ENCODE measurements at places on chromosomes 16 and 17.

DNA sequence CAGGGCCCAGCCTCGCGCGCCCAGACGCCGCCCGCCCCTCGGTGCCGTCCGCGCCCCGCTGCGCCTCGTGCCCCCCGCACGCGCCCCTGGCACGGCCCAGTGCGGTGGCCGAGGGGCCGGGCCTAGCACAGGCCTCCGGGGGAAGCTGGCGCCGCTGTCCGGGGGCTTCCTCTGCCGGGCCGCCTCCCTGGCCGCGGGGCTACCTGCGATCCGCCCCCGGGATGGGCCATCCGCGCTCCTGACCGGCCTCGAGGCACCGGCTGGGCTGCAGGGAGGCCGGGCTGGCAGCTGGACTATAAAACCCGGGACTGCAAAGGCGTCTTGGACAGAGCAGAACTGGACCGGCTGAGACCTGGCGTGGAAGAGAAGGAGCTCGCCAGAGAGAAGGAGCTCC is 783 bp downstream of the BHLHA9 start:
- no peak for DNase-seq

DNA sequence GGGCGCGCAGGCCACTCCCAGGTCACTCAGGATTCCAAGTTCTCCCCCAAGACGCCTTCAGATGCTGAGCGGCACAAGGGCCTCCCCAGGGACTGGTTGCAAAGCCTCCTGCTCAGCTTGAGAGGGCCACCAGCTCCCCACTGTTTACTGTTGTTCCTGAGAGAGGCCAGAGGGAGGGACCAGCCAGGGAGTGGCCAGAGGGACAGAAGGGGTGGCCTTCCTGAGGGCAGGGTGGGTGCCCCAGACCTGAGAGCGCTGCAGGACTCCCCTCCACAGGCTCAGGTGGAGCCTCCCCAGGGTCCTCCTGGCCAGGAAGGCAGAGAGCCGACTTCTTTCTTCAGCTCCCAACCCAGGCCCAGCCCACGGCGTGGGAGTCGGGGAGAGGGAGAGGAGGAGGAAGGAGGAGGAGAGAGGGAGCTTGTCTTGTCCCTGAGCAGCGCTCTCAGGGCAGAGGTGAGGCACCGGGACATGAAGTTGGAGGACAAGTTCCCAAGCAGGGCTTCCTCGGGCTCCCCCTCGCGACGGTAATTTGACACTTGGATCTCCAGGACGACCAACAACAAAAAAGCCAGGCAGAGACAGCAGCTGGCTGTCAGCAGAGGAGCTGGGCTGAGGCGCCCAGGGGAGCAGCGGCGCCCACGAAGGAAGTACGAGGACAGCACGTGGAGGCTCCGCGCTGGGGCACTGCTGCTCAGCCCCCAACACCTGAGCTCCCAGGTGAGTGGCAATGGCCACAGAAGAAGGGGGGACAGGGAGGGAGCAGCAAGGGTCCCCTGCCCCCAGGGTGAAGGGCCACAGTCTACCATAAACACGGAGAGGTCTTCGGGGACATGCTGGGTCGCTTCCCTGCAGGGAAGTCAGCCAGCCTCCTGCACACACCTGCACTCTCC is 497 bp downstream of the SMIM5 start:
- DNase-seq = peak; percentile 64

DNA sequence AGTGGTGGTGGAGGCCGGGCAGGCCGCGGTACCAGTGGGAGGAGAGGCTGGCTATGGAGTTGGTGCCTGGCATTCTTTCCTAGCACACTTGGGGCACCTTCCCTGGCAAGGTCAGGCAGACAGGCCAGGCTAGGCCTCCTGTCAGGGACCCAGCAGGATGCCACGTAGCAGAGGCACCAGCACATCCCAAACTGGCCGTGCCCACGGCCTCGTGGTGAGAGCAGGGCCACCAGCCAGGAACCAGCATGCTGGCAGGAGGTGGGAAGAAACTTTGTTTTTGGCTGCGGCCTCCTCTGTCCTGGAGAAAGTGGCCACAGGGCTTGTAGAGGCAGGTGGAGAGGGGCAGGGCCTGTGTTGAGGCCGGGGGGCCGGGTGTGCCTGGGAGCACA is 57.6 kb upstream of the CBFA2T3 start:
- no peak for DNase-seq

GRCh38 chr16:87203060-87203656 is 114.0 kb downstream of the C16orf95 start:
- no peak for DNase-seq

DNA sequence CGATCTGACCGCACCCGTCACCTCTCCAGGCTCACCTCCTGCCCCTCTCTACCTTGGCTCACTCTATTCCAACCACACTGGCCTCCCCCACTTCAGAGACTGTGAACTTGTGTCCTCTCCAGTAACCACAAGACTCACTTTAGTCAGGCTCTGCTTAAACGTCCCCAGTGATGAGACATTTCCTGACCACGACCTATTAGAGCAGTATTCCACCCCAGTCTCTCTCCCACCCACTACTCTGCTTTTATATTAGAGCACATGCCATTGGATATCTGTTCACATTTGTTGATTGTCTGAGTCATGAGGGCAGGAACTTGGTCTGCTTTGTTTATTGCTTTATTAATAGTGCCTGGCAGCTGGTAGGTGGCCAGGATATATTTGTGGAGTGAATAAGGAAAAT is 20.1 kb downstream of the COX11 start:
- DNase-seq = peak; percentile 85

DNA sequence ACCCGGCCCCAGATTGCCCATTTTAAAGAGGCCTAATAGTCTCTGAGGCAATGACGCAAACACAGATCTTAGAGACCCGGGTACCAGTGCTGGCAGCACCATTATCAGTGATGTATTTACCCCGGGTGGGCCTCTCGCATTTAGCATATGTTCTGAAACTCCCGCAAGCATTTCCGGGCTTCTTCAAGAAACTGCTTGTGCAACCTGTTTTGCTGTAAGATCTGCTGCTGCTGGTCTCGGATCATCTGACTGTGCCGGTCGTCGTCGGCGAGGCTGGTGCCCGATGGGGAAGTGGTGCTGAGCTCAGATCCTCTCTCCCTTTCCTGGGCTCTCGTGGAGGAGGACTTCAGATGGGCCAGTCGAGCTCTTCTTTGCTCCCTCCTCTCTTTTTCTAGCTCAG is 12.5 kb downstream of the CEP295NL start:
- no peak for DNase-seq

DNA sequence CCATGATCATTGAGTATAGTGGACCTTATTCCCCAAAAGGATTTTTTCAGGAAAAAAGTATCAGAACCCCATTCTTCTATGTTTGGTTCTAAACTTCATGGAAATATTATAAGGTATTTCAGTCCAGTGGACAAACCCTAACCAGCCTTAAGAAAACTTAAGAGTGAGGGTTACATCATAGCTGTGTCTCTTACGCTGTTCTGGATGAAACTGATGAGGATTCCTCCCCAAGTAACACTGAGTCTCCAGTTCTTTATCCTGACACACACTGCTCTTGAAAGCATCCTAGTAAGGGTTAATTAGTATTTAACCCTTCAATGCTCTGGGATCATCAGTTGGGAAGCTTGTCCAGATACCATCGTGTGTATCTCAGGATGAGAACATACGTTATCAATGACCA is 5.0 kb downstream of the LYRM1 start:
- no peak for DNase-seq

- no peak for DNase-seq
These were observed 11.7 kb upstream of the COX10 start for GRCh38 chr17:14057591-14057990.

DNA sequence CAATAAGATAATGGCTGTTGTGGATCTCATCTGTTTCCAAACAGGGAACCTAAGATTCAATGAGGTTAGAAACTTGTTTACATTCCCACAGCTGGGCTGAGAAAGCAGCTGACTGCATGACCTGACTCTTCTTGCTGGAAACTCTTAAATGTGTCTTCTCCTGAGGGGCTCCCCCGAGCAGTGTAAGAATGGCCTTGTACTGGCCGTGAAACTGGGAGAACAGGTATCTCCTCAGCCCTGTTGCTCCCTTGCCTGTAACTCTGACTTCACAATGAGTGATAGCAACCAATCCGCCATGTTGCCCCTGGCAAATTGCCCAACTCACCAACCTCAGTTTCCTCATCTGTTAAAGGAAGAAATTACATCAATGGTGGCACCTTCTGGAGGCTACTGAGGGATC is 59.1 kb upstream of the CCL2 start:
- no peak for DNase-seq

DNA sequence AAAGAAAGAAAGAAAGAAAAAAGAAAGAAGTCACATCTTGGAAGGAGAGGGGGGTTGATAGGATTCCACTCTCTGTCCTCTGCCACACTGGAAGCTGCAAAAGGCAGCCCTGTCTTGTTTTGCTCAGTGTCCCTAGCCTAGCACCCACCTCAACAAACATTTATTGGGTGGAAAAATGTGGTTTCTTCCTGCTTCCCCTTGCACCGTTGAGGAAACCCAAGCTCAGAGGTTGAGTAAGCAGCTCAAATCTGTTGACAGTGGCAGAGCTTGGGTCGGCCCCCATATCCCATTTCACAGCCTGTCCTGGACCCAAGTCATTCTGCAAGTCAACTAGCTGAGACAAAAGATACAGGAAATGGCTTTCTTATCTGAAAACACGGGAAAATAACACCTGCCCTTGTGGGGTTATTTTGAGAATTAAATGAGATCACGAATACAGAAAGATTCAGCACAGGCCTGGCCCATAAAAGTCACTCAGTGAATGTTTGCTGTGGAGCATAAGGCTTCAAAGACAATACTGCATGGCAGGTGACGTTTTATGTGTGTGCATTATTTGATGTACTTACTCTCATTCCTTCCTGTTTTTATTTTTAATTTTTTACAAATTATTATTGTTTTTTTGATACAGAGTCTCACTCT is 63.6 kb downstream of the SCNN1B start:
- DNase-seq = no peak

GRCh38 chr16:79050063-79050462 is 550.5 kb downstream of the MAF start:
- no peak for DNase-seq

- DNase-seq = no peak
These were observed 11.3 kb downstream of the WWP2 start for GRCh38 chr16:69773260-69773947.

GRCh38 chr17:35889241-35889640 is 9.1 kb upstream of the CCL5 start:
- no peak for DNase-seq

DNA sequence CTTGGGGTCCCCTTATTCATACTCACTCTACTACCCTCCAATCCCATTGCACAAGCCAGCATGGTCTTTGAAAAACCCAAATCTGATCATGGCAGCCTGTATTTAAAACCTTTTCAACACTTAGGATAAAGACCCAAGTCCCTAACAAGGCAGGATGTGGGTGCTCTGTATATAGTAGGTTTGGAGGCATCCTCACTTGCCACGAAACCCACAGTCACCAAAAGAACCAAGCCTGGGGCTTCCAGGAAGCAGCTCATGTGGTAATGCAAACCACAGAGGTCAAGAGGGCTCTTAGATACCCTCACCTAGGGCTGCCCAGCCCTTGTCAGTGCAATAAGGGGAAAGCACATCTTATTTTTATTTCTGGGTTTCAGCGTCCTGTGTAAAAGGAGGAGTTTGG is 218.6 kb upstream of the ASIC2 start:
- no peak for DNase-seq

GRCh38 chr17:13792314-13792713 is 190.6 kb upstream of the HS3ST3A1 start:
- no peak for DNase-seq

DNA sequence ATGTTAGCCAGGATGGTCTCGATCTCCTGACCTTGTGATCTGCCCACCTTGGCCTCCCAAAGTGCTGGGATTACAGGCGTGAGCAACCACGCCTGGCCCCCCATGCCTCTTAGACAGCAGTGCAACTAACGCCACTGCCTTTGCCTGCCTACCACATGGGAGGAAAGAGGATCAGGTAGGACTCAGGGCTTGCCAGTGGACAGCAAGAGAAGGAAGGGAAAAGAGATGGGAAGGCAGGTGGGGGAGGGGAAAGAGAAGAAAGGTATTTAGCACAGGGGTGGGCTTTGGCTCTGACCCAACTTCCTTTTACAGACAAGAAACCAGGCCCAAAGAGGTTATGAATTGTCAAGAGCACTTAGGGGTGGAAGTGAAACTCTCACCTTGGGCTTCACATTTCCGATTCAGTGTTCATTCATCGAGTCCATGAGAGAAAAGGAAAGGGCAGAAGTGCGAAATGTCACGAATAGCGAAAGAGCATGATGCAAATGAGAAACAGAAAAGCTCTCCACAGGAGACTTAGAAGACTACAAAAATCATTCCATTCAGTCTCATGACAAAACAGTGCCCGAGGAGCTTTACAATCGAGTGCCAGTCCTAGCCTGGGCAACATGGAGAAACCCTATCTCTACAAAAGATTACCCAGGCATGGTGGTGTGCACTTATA is 36.4 kb downstream of the CDK5R1 start:
- no peak for DNase-seq

- no peak for DNase-seq
These were observed 17.0 kb downstream of the BCL7C start for GRCh38 chr16:30876867-30877266.

DNA sequence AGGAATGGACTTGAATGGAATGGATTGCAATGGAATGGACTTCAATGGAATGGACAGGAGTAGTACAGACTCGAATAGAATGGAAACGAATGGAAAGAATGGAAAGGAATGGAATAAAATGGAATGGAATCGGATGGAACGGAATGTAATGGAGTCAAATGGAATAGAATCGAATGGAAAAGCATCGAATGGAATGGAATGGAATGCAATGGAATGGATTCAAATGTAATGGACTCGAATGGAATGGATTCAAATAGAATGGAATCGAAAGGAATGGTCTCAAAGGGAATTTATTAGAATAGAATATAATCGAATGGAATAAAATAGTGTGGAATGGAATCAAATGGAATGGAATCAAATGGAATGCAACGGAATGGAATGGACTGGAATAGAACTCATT is 484.9 kb upstream of the WSB1 start:
- DNase-seq = no peak

DNA sequence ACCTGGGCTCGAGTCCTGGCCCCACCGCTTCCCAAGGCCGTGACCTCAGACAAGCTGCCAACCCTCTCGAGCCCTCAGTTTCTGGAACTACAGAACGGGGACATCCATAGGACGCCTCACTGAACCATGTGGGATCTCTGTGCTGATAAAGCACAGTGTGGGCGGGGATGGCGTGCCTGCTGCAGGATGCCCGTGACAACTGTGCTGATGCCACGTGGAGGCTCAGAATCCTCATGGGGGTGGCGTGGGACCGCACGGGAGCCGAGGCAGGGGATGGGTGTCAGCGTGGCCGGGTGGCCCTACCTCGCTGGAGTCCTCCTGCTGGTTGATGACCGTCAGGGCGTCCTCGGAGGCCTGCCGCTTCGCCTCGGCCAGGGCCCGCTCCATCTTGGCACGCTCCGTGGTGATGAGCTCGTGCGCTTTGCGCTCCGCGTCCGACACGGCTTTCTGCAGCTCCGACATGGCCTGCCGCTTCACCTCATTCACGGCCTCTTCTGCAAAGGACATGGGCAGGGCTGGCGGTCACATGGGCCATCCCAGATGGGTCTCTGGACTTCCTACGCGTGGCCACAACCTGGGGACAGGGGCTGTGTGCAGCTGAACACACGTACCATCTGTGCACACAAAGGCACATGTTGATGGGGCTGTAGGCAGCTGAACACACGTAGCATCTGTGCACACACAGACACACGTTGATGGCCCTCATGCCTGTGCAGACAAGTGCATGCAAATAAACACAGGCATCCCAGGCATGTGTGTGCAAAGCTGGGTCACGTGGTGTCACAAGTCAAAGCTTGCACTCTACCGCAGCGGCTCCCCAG is 12.7 kb upstream of the PABPN1L start:
- no peak for DNase-seq

GRCh38 chr16:67546761-67547422 is 15.4 kb upstream of the CTCF start:
- DNase-seq = no peak

- DNase-seq = no peak
These were observed 2.7 kb downstream of the NOD2 start for GRCh38 chr16:50696126-50696525.

- no peak for DNase-seq
These were observed 2.0 kb upstream of the DNAI2 start for GRCh38 chr17:74271901-74272561.
